ENCODE measurements at places on chromosomes 7 and 10.

- peak; percentile 75 for DNase-seq
These were observed 401 bp downstream of the LRRC27 start for GRCh38 chr10:132332433-132332754.

DNA sequence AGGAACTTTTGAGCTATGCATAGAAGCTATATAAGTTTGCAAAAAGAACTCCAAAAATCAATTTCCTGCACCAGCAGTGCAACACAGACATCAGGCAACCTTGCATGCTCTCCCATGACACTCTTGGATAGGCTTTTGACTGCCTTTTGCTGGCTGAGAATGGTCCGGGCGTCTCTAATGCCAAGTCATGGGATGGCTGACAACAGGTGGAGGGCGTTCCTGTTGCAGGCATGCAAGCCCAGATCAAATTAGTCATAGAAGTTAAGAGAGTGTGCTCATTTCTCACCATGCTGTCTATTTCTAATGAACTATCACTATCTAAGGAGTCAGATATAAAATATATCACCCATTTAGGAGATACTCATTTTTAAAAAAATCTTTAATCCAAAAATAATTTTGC lies 8.4 kb downstream of the PLCE1 start:
- DNase-seq, result no peak

- DNase-seq, result no peak
These were observed 115.5 kb upstream of the GPR26 start for GRCh38 chr10:123550675-123551096.

GRCh38 chr7:141584935-141585334 lies 33.7 kb downstream of the AGK start:
- no peak for DNase-seq

GRCh38 chr7:104843198-104843597 lies 170.8 kb upstream of the KMT2E start:
- DNase-seq, result no peak

- peak; percentile 74 for DNase-seq
These were observed 128.9 kb downstream of the CELF2 start for GRCh38 chr10:11146402-11147171.

GRCh38 chr10:59179068-59179467 lies 2.6 kb downstream of the PHYHIPL start:
- no peak for DNase-seq

DNA sequence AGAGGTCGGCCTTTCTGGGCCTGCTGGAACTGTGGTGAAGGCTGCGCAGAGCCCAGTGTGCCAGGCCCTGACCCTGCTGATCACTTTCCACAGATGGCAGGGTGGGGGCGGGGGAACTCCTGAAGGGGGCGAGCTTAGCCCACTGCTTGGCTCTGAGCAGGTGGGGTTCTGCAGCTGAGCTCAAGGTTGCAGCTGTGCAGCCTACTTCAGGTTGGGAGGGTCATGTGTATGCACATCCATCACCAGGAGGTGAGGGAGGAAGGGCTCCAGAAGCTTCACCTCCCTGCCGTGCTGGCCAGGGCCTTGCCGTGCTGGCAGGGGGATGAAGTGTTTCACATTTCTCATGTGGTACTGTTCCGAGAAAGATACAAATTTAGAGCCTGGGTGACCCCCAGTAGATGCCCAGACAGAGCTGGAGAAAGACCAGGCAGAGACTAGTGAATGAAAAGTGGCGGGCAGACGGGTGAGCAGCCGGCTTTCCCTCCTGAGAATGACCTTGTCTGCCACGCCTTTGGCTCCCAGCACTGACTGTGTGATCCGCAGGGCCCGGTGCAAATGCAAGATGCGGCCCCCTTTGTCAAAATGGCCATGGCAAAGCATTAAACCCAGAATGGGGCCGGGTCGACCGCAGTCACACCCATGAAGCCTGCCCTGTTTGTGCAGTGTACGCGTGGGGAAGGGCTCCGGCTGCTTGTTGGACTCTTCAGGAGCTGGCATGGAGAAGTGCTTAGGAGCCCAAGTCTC lies 25.2 kb downstream of the FAM241B start:
- DNase-seq, result no peak

DNA sequence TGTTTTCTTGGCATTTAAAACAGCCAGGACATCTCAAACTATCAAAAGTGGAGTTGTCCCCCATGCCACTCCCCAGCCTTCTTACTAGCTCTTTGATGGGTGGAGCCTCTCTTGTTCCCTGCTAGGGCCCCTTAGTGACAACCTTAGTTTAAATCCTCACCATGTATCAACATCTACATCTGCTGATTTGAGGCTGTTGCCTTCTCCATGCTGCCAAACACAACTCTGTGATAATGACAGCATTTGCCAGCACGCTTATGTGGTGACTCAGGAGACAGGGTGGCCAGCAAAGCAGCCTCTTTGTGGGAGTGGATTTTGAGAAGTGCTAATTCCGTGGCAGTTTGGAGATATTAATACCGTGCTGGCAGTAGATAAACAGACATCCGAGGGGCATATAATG lies 145.4 kb downstream of the LRRC4 start:
- peak; percentile 35 for DNase-seq

DNA sequence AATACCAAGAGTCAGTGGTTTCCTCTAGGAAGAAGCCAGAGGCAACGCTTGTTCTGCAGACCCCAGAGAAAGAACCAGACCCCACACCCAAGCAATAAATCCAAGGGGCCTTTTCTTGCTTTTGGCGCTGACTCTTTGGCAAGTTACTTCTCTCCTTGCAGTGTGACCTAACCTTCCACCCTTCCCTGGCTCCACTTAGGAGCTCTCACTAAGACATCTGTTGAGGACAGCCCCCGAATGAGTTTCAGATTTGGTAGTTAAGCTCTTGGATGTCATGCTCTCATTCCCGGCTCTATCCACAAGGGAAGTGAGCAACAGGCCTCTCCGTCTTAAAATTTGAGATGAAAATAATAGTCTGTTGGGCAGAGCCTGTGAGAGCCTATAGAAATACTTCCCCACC lies 50.6 kb upstream of the FAM204A start:
- DNase-seq, result no peak

DNA sequence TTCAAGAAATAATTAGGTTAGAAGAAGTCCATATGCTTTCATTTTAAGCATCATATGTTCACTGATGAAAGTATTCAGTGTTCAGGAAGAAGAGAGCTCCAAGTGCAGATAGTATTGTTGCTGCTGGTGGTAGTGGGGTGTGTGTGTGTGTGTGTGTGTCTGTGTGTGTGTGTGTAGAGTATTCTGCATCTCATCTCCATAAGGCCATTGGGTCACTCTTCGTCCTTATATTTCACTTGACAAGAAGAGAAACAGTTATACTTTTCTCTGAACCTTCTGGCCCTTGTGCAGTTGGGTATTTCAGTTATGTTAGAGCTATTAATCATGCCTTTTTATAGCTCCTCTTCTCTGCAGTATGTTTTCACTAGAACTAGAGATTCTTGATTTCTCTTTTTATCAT lies 26.2 kb downstream of the ADAM22 start:
- DNase-seq, result no peak

DNA sequence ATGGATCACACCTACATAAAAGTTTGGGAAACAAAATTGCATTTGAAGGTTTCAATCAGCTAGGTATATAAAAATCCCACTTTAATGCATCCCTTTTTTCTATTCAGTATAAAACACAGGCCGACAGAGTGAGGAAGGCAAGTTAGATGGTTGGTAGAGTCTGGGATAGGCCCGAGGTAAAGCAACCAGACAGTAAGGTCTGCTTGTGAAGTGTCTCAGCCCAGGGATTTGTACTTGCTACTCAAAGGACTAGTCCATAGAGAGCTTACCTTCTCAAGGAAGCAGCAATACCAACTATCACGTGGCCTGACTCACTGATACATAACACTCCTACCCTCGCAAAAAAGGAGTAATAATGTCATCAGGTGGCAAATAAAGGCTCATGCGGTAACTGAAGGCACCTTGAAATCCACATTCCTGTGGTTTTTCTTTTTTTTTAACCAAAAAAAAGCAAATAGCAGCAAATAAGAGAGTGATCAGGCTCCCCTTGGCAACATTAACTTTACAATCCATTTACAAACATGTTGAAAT lies 56.2 kb upstream of the ATP6V0A4 start:
- DNase-seq, result no peak

DNA sequence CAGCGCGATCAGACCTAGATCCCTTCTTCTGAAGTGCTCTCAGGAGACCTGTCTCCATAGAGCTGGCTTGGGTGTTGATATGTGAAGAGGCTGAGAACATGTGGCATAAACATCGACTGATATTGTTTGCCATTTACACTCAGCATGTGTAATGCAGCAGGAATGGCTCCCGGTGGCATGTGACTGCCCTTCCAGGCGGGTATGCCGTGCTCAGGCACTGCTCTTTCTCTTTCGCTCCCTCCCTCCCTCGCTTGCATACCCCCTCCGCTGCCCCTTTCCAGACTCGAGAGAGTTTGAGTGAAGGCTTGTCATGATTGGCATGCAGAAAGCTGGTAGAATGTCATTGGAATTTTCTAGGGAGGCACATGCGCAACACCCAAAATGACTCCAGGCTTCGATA lies 107.3 kb upstream of the PDCD4 start:
- DNase-seq, result no peak

DNA sequence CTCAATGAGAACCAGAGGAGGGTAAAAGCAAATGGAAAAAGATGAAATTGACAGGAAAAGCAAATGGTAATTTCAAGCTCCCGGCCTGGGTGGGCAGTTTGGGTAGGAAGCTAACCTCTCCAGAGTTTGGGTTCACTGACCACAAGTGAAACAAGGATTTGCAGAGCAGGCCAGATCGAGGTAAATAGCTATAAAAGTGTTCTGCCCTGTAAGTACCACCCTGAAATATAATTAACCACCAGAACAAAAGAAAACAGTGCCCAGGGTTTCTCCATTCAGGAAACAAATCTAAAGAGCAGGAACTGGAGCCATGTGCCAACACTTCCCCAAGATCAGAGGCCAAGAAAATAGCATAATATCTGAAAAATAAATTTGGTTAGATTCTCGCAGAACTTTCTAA lies 276.7 kb upstream of the MEOX2 start:
- no peak for DNase-seq

DNA sequence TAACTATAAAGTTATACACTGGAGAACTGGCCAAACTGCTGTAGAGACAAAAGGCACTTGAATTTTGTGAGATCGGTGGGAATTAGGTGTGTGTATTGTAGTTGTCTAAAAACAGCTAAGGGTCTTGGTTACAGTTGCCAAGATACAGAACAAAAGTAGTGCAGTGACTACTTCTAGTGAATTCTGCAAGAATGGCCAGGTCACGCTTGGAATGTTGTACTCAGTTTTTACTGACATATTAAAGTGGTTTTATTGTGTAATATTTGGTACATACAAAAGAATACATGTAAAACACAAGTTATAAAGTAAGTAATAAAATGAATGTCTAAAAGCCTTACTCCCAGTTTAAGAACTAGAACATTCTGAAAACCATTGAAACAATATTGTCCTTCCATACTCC lies 42.4 kb downstream of the PRPF18 start:
- DNase-seq, result no peak

DNA sequence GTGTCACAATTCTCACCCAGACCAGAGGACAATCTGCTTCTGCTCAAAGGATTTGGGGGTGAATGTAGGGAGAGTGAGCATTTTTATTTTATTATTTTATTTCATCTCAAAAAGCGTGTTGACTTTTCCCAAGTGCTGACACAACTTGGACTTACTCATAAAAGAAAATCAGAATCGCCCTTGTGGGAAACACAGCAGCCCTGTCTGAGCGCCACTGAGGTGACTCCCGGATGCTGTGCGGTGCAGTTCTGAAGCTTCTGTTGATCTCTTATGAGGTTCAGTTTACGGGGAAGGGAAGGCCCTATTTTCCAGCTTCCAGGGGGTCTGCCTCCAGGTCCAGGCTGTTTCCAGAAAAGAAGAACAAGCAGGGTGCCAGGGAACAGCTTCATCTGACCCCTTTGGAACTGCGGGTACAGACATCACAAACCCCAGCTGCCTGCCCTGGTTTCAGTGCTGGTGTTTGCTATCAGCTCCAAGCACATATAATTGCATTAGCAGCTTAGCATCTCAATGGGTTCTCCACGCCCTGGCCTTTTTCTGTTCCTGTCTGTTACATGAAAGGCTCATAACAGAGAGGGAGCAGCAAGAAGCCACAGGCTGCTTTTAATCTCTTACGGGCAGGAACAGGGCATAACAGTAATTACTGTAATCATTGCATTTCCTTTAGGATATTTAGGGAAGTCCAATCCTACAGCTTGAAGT lies 52.4 kb downstream of the PARP12 start:
- no peak for DNase-seq

- DNase-seq, result no peak
These were observed 482.9 kb downstream of the POM121L12 start for GRCh38 chr7:53518319-53518718.

DNA sequence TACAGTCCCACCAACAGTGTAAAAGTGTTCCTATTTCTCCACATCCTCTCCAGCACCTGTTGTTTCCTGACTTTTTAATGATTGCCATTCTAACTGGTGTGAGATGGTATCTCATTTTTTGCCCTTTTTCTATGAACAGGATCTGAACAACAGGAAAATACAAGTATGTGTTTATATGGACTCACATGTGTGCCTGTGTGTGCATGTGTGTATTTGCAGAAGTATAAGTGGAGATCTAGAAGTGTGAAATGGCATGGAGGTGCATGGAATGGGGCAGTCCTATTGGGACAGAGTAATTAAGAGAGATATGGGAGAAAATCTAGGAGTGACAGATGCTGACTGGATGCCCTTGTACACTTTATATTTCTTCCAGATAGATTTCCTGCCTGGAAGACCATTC lies 111.6 kb upstream of the PCGF5 start:
- no peak for DNase-seq

GRCh38 chr10:90865401-90865800 lies 6.4 kb upstream of the RPP30 start:
- DNase-seq, result peak; percentile 18

DNA sequence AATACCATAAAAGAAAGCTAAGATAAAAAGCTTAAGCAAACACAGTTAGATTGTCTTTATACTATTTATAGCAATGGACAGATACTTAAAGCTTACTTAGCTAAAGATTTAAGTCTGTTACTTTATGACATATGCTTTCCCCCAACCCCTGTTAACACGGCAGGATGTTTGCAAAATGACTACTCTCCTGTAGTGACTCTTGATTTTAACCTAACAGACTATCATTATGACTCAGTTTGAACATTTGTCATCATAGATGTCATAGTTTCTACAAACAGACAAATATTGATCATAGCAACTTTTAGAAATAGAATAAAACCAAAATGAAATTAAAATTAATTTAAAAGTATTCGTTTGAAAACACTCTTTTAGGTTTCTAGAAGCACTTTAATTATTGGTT lies 7.8 kb upstream of the COMMD3 start:
- DNase-seq, result no peak

DNA sequence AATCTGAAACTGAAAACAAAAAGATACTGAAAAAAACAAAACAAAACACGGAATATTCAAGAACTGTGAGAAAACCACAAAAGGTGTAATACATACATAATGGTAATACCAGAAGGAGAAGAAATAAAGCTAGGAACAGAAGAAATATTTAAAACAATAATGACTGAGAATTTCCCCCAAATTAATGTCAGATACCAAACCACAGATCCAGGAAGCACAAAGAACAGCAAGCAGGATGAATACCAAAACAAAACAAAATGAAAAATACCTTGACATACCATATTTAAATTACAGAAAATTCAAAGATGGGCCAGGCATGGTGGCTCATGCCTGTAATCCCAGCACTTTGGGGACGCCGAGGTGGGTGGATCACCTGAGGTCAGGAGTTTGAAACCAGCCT lies 57.7 kb upstream of the PARD3 start:
- DNase-seq, result no peak
